Stimulated activated CD8-positive, alpha-beta memory T cell treated with anti-CD3 and anti-CD28 coated beads, Interleukin-4, amount 100 ng/mL, for 1 hour (primary cell): ENCODE measurements at places on chromosomes 7 and 10.

DNA sequence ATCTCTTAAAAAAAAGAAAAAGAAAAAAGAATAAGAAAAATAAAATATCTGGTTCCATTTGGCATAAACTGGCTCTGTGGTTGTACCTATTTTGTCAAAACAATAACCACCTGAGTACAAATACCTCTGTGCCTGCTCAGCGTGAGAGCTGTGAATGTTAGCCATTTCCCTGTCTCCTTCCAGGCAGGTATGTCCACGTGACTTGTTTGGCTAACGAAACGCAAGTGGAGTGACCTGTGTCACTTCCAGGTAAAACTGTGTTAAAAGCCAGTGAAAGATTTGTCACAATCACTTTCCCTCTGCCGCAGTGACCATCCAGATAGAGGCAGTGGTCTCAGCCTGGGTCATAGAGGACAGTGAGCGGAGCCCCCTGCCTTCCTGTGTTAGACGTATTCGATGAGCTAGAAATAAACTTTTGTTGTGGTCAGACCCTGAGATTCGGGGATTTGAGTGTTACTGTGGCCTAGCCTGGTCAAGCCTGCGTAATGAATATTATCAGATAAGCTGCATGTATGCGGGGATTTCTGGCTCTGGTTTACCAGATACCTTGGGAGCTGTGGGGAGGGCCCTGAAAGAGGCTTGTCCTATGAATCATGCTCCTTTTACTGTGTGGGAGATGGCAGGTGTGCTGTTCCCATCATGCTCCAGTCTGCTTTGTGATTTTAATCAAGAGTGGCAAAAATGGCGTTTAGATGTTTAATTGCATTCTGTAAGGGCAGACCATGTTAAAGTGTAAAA, 3.8 kb downstream of the PTER start:
- no peak for DNase-seq

DNA sequence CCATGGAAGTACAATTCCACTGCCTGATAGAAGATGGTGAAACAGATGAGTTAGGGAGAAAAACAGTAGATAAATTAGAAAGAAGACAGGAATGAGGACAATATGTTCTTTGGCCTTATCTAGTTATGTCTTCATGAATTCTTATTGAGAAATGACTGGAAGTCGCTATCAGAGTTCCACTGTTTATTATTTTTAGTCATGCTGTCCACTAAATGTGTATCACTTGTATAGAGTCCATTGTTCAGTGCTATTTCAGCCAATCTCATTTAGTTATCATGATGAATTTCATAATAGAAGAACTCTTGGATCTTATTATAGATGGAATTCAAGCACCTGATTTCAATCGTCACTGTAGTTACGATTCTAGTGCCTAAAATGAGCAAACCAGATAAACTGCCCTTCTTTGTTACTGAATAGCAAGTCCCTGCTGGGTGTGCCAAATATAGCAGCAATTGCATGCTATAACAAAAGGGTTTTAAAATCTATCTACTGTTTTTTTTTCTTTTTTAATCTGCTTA, 177.7 kb upstream of the COL1A2 start:
- no peak for DNase-seq

DNA sequence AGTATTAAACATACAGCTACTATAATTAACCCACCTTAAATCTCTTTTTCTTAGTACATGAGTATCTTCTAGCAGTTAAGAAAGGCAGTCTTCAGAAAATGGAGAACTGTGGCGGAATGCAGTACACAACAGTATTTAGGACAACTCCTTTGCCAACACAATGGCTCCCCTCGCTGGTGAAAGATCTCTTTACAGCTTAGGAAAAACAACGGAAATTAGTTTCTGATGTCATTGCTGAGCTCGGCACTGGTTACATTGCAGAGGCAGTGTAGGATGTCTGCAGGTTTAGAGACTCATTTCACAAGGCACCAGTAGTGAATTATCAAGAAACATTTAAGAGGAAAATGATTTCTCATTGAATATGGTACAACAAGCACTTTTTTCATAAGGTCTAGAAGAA, 43.4 kb downstream of the GLRX3 start:
- no peak for DNase-seq

DNA sequence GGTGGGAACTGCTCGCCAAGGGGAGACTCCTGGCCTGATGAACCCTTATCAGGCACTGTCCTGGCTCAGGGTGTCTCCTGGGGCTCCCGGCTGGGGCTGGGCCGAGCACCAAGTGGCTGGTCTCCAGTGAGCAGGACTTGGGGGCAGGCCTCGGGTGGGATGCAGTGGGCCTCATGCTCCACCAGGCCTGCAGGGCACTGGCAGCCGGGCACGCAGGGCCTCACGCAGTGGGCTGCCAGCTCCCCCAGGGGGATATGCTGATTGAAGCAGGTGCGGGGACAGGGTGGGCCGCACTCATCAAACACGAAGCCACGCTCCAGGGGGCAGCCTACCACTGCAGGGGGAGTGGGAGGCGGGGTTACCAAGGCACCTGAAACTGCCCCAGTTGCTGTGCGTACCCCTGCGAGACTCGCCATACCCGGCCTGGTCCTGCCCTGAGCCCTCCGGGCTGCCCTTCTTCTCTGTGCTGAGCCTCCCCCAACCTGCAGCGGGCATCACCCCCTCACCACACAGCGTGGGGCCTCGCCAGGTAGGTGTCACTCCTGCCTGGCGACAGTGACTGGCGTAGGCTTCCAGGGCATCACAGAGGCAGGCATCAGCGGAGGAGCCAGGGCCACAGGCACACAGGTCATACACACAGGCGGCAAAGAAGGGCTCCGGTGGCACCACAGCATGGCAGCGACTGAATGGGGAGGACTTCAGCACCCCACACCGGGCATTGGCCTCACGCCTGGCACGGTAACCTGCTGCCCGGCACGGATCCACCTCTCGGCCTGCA, 14.5 kb downstream of the ATP6V1F start:
- no peak for DNase-seq

- DNase-seq, result no peak
Observed at GRCh38 chr10:77571490-77571889, 66.1 kb downstream of the KCNMA1 start.

- no peak for DNase-seq
Observed at GRCh38 chr10:111525696-111526095, 448.9 kb downstream of the ADRA2A start.

- no peak for DNase-seq
Observed at GRCh38 chr7:42593860-42594259, 318.0 kb downstream of the C7orf25 start.

- no peak for DNase-seq
Observed at GRCh38 chr10:31819391-31819820, 109.2 kb downstream of the ARHGAP12 start.

DNA sequence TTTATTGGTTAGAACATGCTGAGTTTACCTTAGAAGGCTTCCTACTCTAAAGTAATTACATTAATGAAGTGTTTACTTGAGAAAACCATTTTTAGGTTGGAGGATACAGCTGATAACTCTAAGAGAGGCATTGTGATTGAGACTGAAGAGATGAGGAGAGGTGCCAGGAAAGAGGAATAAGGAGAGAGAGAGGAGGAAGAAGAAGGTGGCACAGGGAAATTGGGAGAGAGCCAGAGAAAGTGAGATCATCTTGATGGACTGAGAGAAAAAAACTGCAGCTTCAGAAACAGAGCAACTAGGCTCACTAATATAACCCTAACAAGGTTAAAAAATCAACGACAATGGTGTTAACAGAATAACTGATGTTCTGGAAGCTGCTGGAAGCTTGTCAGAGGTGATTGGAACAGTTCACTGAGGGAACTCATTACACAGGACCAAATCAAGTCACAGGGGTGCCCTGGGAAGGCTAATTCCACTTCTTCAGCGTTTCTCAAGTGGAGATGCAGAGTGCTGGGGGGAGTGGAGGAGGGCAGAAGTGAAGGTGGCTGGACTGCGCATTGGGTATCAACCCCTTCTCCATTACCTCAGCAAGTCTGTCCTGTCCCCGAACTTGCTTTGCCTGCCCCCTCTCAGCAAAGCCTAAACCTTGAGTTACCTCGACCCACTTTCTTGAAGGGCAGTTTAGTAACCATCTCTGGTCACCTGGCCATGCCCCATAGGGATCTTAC, 6.9 kb upstream of the SORBS1 start:
- no peak for DNase-seq

DNA sequence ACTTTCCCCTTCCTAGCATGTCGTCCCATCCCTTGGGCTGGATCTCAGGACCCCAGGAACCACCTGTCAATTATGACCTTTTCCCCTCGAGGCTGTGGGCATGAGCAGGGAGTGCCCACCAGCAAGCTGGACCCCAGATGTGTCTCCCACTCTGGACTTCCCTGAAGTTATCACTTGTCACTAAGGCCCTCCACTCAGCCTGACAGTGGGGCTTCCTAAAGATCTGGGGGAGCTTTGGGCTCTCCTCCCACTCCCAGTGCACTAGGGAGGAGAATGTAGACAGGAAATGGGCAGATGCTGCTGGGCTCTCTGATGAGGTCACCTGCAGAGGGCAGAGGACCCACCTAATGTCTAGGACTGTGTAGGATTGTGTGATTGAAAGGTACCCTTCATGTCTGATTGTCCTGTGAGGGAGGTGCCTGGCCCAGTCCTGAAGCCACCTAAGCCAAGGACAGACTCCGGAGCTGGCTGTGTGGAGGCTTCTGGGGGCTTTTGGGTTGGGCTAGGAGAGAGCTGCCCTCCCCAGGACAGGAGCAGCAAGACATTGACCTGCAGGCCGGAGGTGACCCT, 18.7 kb downstream of the MYO1G start:
- no peak for DNase-seq

DNA sequence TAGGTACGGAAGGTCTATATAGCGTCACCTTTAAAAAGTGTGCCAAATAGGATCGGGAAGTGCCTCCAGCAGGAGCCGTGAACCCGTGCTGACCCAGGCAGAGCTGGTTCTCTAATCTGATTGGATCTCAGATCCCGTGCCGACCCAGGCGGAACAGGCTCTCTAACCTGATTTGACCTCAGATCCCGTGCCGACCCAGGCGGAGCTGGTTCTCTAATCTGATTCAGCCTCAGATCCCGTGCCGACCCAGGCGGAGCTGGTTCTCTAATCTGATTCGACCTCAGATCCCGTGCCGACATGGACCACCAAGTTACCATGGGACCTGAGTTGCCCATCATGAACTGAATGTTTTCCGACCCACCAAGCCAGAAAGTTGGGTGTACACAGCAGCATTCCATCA, 463.9 kb downstream of the PTPRN2 start:
- no peak for DNase-seq

DNA sequence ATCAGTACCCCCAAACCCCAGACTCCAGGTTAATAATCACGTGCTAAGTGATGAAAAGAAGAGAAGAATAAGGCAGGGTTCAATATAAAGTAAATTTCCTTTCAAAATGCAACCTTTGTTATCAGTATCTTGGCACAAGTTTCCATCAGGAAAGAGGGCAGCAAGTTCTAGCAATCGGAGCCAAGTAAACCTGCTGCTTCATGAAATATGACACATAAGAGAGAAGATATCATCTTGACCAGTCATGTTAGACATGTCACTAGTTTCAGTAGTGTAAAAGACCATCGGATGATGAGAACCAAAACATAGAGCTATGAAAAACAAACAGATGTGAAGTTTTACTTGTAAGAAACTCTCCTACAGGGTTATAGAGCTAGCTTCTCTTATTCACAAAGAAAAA, 44.0 kb downstream of the AASS start:
- no peak for DNase-seq

DNA sequence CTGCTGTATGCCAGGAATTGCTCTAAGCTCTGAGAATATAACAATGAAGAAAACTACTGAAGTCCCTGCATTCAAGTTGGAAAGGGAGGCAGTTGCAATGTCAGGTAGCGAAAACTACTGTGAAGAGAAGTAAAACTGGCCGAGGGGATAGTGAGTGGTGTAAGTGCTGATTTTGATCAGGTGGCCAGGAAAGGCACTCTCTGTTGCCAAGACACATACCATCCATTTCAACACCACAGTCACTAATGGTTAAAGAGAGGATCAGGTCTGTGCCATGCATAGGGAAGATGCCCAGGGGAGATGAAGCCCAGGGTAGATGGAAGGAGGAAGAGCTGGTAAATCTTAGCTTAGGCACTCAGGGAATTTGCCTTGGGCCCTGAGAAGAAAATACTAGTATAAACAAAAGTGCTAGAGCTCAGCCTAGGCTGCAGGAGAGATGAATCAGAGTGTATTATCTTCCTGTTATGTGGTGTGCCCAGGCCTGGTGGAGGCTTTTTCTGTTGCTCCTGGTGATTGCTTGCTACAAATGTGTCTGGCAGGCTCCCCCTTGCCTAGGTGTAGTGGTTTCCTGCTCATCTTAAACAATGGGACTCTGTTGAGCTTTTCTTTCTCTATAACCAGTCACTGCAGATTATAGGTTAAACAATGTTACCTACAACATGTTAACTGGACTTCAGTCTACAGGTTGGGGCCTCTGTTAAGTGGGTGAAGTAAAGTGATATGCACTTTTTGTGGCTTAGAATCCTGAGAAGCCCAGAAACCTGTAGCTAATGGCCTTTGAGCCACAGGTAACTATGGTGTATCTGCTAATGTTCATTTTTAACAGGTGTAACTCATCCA, 125.5 kb downstream of the LRRC4 start:
- DNase-seq, result no peak

- DNase-seq, result no peak
Observed at GRCh38 chr7:33107136-33108066, 1.8 kb downstream of the RP9 start.

DNA sequence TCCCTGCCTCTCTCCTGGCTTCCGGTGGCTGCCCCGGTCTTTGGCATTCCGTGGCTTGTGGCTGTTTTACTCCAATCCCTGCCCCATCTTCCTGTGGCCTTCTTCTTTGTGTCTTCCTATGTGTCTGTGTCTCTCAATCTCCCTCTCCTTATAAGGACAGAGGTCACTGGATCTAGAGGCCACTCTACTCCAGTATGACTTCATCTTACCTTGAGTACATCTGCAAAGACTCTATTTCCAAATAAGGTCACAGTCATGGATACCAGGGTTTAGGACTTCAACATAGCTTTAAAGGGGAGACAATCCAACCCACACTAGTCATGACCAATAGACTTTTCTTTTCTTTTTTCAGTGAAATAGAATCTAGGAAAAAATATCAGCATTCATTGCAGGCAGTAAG, 153.3 kb upstream of the INSYN2A start:
- DNase-seq, result no peak

- no peak for DNase-seq
Observed at GRCh38 chr10:109726473-109726872, 196.8 kb downstream of the XPNPEP1 start.

DNA sequence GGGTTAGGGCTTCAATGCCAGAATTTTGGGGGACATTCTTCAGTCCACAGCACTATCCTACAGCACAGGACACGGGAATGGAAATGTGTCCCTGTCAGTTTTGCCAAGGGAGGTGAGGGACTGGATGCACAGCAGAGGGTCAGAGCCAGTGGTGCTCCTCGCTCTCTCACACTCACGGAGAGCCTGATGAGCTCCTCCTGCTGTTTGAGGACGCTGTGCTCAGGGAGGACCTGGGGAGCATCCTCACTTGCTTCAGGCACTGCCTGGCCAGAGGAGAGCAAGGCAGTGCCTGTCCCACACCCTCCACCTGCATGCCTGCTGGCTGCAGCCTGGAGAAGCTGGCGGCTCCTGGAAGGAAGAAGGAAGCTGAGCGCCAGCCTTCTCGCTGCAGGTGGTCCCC, 58.6 kb downstream of the RAMP3 start:
- DNase-seq, result no peak

- DNase-seq, result peak; percentile 13
Observed at GRCh38 chr7:6106140-6106904, 75.1 kb downstream of the ANKRD61 start.
